Sigmoid colon (tissue), 7 donors: ENCODE measurements at places on chromosomes 12 and 14. TPM values are rescaled to one million over a fixed set of nuclear protein-coding genes. Genes with fewer than 3 reads are reported as not detected.

The CCDC38 gene
- total RNA-seq: not detected

The SERPINA4 gene
- total RNA-seq: not detected

DNA sequence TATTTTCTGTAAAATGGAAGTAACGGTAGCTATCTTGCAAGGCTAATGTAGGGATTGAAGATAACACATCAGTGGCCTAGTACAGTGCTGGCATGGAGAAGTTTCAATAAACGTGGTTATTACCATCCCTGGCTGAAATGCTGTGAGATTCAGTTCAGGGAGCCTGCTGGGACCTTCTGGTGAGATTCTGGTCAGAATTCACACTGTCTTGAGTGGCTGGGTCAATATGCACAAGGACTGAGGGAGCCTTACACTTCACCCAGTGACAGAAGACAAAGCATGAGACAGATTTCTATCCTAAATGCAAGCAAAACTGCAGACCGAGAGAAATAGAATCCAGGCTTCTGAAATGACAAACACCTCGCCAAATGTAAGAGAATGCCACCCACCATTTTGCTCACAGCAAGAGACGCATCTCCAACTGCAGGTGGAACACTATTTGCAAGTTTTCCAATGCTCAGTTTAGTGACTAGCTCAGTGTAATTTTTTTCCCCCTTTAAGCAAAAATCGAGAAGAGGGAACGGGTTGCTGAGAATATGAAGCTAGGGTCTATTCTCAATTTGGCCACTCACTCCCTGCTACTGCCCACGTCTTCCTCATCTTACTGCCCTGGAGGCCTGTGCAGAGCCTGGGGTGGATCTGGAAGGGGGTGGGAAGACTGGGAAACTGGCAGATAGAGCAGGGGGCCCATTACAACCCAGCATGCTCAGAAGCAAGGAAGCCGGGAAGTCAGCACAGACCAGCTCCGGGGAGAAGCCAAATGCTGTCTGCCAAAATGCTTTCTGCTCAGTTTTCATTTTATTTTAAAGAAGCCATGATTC, 201.3 kb downstream of the TTC7B start:
- DNase-seq: no peak

DNA sequence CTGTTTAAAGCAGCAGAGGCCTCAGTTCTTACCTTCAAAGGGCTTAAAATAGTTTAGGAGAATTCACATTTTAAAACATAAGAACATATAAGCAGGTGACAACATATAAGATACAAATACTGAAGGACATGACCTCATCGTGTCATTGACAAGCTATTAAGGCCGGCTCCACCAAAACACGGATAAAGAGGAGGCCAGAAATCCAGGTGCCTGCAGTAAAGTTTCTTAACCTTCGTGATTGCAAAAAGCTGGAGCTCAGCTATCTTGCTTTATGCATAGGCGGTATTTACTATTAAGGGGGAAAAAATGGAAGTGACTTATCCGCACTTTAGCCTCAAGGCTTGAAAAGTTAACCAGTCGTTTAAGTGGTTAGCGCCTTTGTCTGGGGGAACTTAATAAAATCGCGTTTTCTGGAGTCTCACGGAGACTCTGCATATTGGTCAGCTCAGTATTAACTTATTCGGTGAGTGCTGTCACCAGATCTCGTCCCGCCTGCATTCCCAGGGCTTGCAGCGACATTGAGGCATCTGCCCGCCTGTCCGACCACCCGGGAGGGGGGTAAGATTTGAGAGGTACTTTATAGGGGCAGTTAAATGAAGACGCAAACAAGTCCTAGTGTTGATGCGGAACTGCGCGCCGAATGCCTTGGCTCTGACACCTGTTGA, 1.1 kb upstream of the SP1 start:
- no peak for DNase-seq

GRCh38 chr12:108612788-108613282, 15.0 kb upstream of the TMEM119 start:
- DNase-seq: no peak
